Cerebellar nuclear complex (tissue), 1 donor: ENCODE measurements at places on chromosomes 16 and 17.

DNA sequence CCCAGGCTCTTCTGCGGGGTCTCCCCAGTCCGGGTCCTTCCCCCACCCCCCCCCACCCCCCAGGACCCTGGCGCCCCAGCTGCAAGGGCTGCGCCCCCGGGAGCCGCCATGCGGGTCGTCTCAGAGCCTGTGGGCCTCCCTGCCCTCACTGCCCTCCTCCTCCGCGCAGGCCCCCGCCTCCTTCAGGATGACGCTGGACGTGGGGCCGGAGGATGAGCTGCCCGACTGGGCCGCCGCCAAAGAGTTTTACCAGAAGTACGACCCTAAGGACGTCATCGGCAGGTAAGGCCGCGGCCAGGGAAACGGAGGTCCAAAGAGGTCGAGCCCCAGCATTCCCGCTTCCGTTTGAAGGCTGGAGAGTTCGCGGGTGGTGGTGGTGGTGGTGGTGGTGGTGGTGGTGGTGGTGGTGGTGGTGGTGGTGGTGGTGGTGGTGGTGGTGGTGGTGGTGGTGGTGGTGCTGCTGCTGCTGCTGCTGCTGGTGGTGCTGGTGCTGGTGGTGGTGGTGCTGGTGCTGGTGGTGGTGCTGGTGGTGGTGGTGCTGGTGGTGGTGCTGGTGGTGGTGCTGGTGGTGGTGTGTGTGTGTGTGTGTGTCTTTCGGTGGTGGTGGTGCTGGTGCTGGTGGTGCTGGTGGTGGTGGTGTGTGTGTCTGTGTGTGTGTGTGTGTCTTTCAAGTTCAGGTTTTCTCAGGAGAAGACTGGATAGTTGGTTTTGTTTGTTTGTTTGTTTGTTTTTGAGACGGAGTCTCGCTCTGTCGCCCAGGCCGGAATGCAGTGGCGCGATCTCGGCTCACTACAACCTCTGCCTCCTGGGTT lies 615 bp downstream of the PHKG2 start:
- no peak for DNase-seq

GRCh38 chr17:7484067-7484918 lies at the start of gene POLR2A:
Gene POLR2A (plus strand): TSS chr17:7484366.
- DNase-seq: peak; percentile 81

GRCh38 chr16:56462064-56462796 lies 10.9 kb downstream of the OGFOD1 start:
- DNase-seq: no peak

DNA sequence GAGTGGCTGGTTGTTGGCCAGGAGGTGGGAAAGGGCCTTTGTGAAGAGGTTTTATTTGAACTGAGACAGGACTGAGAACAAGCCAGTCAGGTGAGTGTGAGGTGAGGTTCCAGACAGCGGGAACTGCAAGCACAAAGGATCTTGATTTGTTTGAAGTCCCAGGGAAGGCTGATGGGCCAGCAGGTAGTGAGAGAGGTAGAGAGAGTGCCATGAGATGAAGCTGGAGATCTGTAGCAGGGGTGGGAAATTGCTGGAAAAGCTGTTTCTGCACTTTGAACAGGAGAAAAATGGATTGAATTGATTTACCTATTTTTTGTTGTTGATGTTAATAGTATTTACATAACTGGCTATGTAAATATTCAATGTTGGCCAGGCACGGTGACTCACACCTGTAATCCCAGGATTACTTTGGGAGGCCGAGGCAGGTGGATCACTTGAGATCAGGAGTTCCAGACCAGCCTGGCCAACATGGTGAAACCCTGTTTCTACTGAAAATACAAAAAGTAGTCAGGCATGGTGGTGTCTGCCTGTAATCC lies 7.7 kb upstream of the DCTPP1 start:
- DNase-seq: no peak

DNA sequence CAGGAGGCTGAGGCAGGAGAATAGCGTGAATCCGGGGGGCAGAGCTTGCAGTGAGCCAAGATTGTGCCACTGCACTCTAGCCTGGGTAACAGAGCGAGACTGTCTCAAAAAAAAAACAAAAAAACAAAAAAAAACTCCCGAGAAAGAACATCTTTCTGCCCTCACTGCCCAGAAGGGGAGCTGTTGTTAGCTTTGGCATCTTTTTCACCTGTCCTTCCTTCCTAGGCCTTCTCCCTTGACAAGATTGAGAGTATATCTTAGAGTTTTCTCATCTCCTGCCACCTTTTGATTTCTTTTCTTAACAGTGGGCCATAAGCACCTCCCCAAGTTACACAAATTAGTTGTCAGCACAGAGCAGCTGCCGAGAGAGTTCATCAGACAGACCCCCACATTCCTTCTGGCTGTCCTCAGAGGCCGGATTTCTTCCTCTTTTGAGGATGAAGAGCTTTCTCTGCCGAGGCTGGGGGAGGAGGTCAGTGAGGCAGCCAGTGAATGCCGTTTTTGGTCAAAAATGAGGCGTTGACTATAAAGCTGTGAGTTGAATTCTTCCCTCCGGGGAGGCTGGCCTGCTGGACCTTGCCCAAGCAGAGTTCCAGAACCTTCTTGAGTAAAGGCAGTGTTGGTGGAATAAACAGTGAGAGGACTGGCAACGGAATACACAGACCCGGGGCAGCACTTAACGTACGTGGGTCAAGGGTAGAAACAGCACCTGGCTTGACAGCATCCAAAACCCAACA lies 127.0 kb downstream of the ABCC6 start:
- DNase-seq: no peak
